Brain microvascular endothelial cell (primary cell): ENCODE measurements at places on chromosomes 3 and 15.

DNA sequence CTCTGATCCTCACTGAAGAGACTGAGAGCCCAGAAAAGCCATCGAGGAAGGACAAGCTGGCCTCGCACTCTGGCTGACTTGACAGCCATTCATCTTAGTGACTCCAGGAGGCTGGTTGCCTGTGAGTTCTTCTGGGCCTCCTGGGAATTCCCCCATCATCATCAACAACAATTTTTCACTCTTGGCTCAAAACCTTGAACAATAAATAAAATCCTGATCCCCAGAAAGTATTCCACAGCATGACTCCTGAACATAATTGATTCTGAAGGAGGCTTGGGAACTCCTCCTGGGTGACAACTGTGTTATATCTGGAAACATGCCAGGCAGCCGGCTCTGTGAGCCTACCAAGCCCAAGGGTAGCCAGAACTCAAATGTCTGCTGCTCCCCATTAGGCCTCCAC is 188.6 kb downstream of the SHQ1 start:
- no peak for DNase-seq

DNA sequence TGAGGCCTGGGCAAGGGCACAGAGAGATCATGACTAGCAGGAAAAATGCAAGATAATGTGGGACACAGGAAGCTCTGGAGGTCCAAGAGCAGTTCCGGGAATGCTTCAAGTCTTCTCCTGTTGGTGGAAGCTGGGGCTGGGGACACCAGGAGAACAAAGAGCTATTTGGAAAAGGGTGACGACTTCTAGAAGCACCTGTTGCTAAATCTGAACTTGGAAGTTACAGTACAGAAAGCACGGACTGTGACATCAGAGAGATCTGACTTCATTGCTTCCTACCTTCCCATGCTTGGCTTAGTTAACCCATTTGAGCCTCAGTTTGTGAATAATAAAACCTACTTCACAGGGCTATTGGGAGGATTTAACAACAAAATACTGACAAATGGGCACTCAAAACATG is 52.7 kb upstream of the NEO1 start:
- no peak for DNase-seq

DNA sequence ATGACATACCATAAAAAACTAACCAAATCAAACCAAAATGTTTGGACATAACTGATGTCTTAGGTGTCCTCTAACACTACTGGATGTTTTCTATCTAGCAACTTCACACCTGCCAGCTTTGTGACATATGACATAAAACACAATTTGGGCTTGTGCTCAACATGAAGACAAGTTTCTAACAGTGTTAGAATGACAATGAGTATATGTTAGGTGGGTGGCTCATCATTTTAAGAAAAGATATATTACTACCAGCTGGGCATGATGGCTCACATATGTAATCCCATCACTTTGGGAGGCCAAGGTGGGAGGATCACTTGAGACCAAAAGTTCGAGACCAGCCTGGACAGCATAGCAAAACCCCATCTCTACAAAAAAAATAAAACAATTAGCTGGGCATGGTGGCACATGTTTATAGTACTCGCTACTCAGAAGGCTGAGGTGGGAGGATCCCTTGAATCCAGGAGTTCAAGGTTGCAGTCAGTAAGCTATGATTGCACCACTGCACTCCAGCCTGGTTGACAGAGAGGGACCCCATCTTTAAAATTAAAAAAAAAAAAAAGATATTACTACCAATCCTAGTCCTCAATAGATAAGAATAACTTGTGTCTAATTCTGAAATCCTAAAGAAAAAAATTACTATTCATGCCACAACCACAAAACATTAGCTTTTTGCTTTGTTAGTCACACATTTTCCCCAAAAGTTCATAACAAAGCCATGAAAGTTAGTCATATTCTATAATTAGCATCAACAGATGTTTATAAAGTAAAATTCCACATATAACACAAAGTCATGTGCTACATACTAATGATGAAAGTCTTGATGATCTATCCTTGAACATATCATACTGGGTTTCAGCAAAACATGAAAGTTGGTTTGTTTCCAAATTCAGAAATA is 59.9 kb downstream of the LRRFIP2 start:
- DNase-seq, result no peak

- no peak for DNase-seq
Measured at GRCh38 chr3:194713299-194714136, 27.8 kb downstream of the FAM43A start.

DNA sequence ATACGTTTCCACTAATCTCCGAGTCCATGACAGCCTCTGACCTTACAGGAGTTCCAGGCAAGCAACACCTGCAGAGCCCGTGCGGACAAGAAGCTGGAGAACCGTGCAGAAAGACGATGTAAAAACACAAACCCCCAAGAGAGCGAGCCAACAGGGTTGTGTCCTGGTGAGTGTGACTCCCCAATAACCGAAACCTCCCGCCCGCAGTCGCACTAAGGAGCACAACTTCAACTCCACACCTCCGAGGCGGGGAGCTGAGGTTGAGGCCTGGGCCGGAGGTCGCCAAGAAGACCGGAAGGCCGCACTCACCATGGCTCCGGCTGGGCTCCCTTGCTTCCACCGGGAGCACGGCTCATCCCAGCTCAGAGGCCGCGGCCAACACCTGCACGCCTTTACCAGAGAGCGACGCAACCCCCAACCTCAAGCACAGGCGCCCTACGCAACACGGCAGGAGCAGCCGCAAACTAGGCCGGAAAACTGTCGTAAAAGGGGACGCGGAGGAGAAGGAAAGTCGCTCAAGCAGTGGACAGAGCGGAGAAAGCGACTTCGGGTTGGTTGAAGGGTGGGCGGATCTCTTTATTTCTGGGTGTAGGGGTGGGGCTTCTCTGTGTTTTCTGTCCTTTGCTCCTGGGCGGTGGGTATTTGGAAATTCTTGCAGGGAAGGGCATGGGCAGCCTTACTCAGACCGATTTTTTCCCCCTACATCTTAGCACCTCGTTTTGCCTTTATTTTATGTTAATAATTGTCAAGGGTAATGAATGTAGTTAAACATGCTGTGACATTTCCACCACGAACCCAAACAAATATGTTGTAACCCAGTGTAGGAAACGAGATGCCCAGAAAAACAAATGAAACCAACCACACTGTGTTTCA is at the start of gene DNAJC19:
DNAJC19 (minus strand) TSS at position 446 of the 873 bp plus-strand sequence; CDS start at position 312, 134 bp downstream.
- peak; percentile 94 for DNase-seq

DNA sequence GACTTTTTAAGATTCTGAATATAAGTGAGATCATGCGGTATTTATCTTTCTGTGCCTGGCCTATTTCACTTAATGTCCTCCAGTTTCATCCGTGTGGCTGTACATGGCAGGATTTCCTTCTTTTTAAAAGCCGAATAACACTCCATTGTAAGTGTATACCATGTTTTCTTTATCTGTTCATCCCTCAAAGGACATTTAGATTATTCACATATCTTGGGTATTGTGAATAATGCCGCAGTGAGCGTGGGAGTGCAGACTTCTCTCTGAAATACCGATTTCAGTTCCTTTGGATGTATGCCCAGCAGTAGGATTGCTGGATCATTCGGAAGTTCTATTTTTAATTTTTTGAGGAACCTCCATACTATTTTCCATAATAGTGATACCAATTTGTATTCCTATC is 136.1 kb downstream of the APBA2 start:
- DNase-seq, result peak; percentile 58

GRCh38 chr3:178454726-178455125 is 81.5 kb upstream of the KCNMB2 start:
- DNase-seq, result peak; percentile 80

DNA sequence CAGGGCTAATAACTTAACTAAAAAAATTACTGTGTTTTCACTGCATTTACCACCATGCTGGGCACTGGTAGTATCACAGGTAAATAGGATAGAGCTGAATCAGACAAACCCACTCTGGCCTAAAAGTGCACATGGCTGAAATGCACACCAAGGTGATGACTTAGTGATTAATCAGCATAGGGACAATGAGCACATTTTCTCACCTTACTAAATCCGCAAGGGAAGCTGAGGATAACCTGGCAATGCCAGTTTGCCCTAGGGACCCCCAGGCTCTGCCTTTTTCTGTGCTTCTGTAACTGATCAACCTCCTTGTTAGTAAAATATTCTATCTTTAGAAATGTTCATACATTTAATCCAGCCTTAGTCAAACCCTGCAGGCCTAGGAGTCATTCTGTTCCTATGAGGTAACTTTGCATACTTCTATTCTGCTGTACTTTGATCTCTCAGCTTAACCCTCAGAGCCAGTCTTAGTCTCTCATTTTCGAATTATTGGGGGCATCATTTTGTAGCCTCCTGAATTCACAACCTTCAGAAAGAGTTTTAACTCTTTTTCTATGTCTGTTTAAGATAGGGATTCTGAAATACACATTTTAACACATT is 562.9 kb upstream of the KCNMB2 start:
- peak; percentile 40 for DNase-seq

- DNase-seq, result no peak
Measured at GRCh38 chr3:71523628-71524027, 59.9 kb downstream of the FOXP1 start.

DNA sequence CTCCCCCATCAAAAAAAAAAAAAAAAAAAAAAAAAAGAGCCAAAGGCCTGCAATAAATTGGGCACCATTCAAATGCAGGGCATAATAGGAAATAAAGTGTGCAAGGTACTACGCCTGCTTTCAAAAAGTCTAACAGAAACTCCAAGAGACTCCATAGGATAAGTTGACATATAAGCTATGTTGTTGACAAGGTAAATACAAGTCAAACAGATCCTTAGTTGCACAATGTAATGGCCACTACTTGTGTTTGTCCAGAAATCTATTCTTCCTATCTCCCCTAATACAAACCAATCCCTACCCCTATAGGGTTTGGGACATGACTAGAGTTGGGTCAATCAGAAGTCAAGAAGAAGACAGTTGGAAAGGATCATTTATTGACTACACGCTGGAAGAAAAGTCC is 16.0 kb downstream of the MAP4 start:
- DNase-seq, result no peak

DNA sequence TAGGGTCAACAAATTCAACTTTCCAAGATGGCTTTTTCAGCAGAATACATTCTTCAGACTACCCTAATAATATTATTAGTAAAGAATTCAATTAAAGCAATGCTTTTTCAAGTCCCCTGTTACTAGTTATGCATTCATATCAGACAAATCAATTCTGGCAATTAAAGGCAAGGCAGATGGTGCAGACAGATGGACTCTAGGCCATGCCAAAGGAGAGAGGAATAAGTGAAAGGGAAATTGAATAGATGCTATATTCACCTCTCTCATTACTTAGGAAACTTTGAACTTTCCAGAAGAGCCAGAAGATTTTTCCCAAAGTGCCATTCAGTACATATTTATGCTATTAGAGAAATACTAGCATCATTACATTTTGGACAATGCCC is 487.7 kb upstream of the RASGRP1 start:
- no peak for DNase-seq

DNA sequence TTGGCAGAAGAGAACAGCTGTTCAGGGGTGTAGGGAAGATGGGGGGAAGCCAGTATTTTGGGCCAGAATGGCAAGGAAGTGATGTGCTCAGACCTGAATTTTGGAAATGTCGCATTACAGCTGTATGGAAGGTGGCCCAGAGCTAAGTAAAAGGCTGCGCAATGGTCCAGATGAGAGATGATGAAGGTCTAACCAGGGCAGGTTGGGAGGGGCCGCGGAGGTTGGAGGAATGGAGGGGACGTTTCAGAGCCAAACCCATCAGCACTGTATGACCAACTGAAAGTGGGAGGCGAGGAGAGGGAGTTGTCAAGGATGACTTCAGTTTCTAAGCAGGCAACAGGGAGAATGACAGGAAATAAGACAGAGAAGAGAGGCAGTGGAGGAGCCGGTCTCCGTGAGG is 60.8 kb downstream of the ADCY5 start:
- no peak for DNase-seq

- no peak for DNase-seq
Measured at GRCh38 chr3:19749448-19750017, 184.5 kb downstream of the EFHB start.

GRCh38 chr3:53154881-53155285 is 6.1 kb upstream of the PRKCD start:
- DNase-seq, result no peak

DNA sequence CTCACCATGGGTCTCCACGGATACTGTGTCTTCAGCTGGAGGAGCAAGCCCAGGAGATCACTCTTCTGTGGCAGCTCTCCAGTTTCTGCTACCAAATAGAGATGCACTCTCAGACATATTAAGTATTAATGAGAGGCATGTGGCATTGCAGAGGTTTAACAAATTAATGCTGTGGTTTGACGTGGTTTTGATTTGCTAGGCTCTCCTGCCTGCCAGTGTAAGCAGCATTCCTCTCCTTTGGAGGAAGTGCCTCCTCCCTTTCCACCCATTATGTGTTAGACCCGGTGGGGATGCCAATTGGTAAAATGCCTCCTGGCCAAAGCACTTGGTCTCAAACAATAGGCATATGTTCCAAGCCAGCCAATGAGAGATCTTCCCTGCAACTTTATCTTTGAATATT is 124.8 kb downstream of the MYLK start:
- DNase-seq, result no peak
